T-cell (primary cell): ENCODE measurements at places on chromosomes 2 and 18. TPM values are rescaled to one million over a fixed set of nuclear protein-coding genes. Genes with fewer than 3 reads are reported as not detected.
A peak's percentile ranks its signal among the peaks of the same experiment; 100 is the strongest.

DNA sequence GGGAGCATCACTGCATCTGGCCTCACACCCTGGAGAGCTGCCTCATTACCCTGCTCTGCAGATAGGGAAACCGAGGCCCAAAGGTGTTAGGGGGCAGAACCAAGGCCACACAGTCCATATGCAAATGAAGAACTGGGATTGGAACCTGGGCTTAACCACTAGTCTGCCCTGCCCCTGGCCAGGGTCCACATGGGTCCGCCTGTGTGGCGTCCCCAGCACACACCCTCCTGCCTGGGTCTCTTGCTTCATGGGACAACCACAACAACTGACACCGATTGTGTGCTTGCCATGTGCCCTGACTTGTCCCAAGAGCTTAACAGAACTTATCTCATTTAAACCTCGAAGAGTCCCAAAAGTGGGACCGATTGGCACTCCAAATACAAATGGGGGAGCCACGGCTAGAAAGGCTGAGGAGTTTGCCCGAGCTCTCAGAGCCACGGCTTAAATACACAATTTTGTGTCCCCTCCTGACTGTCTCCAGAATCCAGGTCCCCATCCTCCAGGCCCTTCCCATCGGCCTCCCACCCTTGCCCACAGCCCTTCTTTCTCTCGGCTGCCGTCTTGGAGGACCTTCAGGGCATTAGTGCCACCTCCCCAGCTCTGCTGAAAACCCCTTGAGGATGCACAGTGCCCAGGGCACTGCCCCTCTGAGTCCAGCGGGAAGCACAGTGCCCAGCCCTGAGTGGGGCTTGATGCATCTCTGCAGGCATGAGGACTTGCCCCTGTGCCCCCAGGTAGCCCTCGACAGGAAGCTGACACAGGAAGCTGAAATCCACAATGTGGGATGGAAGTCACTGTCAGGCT, 5.8 kb upstream of the DUSP2 start:
- H3K4me1 ChIP-seq: peaks cover 38% of the 10 kb centered on the region
- no peak overlapping the region for H3K27ac ChIP-seq
- H3K36me3 ChIP-seq: no peaks in the 10 kb centered on the region
- no peak for DNase-seq

GRCh38 chr2:109463891-109464290, 149.9 kb downstream of the SEPTIN10 start:
- H3K4me1 ChIP-seq: no peaks in the 10 kb centered on the region
- no peak overlapping the region for H3K27ac ChIP-seq
- no peak overlapping the region for H3K4me3 ChIP-seq
- no peaks in the 10 kb centered on the region for H3K36me3 ChIP-seq
- H3K27me3 ChIP-seq: no peaks in the 10 kb centered on the region

Gene TEX44
- total RNA-seq: not detected

GRCh38 chr2:131022731-131023130, 70.5 kb downstream of the FAM168B start:
- H3K27me3 ChIP-seq: peaks cover 17% of the 10 kb centered on the region
- H3K36me3 ChIP-seq: no peaks in the 10 kb centered on the region
- H3K4me1 ChIP-seq: no peaks in the 10 kb centered on the region
- no peak for DNase-seq

GRCh38 chr2:174902506-174903263, 102.5 kb downstream of the CHN1 start:
- DNase-seq: no peak
- H3K27ac ChIP-seq: peak overlapping the region; percentile 29
- H3K4me1 ChIP-seq: no peaks in the 10 kb centered on the region
- no peaks in the 10 kb centered on the region for H3K27me3 ChIP-seq

DNA sequence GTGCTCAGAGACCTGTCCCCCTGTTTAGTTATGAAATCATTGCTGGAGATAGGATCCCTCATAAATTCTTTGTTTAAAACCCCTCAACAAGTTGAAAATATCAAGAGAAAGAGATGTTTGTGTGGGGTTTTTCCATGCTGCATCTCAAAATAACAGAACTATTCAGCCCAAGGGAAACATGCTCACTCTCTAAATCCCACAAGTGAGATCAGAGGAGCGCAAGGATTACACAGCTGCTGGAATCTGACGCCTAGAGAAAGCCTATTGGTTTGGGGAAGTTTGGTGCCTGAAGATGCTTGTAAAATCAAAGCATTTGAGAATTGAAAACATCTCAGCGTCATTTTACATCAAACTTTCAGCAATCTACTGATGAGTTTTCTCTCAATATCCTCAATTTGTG, 7.9 kb downstream of the FSHR start:
- no peak overlapping the region for H3K27ac ChIP-seq
- H3K36me3 ChIP-seq: no peaks in the 10 kb centered on the region
- no peak for DNase-seq
- no peaks in the 10 kb centered on the region for H3K4me1 ChIP-seq

- DNase-seq: no peak
- no peaks in the 10 kb centered on the region for H3K36me3 ChIP-seq
- no peak overlapping the region for H3K27ac ChIP-seq
- H3K27me3 ChIP-seq: no peaks in the 10 kb centered on the region
- H3K4me1 ChIP-seq: peaks cover 11% of the 10 kb centered on the region
- no peak overlapping the region for H3K4me3 ChIP-seq
Measured at GRCh38 chr2:226903179-226903578, 67.3 kb downstream of the RHBDD1 start.

Gene KLF7
- 90.6 TPM for total RNA-seq

DNA sequence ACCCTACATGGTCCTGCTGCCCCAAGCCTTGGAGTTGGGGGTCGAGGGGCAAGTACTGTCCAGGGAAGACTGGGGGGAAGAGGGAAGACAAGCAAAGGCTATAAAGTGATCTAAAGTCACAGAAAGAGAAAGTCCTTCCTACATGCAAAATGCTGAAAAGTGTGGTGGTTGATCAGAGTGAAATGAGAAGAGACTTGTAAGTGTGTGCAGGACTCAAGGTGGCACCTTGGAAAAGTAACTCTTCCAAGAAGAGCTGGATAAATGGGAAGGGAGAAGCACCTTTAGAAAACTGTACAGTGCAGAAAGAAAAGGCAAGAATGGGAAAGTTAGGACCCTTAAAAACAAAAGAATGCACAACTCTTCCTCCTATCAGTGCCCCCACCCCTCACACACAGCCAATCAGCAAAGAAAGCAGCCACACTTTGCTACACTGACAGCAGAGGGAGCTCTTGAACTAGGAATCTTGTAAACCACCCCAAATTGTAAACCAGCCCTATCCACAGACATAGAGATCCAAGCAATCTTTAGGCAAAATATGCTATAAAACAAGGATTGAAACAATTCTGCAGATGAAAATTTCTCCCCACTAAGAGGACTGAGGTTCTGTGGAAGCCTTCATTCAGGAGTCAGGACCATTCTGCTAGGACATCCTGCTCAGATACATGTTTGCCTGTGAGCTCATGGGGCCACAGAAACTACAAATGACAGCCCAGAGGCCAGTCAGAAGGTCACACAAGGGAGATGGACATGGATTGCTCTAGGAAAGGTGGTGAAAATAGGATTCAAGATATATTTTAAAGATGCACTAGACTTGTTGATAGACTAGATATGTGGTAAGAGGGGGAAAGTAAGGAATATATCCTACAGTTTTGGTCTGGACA, 146.4 kb downstream of the FTCDNL1 start:
- H3K27me3 ChIP-seq: no peaks in the 10 kb centered on the region
- H3K4me1 ChIP-seq: no peaks in the 10 kb centered on the region
- no peak for DNase-seq
- H3K36me3 ChIP-seq: no peaks in the 10 kb centered on the region
- H3K4me3 ChIP-seq: no peak overlapping the region

DNA sequence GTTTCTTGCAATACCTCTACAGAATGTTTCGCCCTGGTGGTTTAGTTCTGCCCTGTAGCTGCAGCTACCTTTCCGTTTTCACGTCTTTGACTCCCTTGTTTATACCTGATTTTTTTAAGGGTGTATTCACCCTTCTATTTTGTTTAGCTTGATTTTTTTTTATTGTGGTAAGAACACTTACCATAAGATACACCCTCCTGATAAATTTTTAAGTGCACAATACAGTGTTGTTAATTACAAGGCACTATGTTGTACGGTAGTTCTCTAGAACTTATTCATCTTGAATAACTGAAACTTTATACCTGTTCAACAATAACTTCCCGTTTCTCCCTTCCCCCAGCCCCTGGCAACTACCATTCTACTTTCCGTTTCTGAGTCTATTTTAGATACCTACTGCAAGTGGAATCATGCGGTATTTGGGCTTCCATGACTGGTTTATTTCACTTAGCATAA, 48.9 kb upstream of the NABP1 start:
- peaks cover 16% of the 10 kb centered on the region for H3K4me1 ChIP-seq
- peak overlapping the region; percentile 11 for H3K27ac ChIP-seq

DNA sequence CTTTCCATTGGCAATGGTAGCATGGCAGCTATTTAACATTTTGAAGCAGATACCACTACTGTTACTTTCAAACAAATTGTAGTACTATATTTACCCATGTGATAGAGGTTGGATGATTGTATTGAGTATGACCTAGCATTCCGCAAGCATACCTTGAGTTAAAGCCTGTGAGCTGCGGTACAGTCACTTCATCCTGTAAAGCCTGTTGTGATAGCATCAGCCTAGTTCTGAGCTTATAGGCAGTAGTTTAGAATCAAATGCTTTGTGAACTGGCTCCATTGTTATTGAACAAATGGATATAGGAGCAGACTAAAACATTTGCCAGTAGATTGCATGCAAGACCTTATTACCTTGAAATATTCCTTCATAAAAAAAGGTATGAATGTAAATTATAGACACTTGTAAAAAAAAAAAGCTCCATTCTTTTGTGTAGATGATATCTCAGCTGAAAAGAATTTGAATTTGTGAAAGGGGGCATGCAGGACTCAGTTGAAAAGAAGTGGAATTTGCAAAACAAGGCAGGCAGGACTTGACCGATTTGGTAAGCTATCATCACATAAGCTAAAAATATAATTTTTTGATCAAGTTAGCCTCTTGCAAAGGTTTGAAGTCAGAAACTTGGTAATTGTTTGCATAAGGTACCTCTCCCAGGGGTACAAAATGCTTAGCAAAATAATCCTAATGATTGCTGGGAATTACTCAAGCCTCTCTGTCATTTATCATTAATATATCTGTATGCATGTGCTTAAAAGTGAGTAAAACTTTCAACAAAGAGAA, 138.5 kb upstream of the ITGA4 start:
- H3K27ac ChIP-seq: no peak overlapping the region
- no peaks in the 10 kb centered on the region for H3K27me3 ChIP-seq
- no peaks in the 10 kb centered on the region for H3K36me3 ChIP-seq
- no peak overlapping the region for H3K4me3 ChIP-seq
- peaks cover 22% of the 10 kb centered on the region for H3K4me1 ChIP-seq
- no peak for DNase-seq

DNA sequence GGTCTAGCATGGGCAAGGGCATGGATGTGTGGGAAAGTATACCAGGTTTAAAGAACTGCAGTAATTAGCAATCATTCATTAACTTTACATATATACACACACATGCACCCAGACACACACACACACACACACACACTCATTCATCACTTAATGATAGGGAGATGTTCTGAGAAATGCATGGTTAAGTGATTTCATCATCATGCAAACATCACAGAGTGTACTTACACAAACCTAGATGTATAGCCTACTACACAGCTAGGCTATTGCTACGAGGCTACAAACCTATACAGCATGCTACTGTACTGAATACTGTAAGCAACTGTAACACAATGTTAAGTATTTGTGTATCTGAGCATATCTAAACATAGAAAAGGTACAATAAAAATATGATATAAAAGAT, 83.6 kb downstream of the COLEC12 start:
- peaks cover 3% of the 10 kb centered on the region for H3K27me3 ChIP-seq
- no peaks in the 10 kb centered on the region for H3K36me3 ChIP-seq
- no peaks in the 10 kb centered on the region for H3K4me1 ChIP-seq
- no peak overlapping the region for H3K4me3 ChIP-seq
- no peak for DNase-seq

DNA sequence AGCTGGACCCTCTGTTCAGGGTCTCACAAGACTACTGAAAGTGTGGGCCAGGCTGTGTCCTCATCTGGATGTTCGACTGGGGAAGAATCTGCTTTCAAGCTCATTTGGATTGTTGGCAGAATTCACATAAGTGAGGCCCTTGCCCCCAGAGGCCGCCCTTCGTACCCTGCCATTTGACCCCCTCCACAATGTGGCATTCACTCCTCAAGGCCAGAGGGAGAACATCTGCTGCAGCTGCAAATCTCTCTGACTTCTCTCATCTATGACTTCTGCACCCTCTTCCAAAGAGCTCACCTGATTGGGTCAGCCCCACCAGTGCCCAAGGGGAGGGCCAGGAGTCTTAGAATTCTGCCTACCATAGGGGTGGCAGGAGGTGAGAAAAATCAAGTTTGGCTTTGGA, 3.9 kb upstream of the CNDP2 start:
- DNase-seq: no peak
- peaks cover 2% of the 10 kb centered on the region for H3K27me3 ChIP-seq
- no peaks in the 10 kb centered on the region for H3K36me3 ChIP-seq

DNA sequence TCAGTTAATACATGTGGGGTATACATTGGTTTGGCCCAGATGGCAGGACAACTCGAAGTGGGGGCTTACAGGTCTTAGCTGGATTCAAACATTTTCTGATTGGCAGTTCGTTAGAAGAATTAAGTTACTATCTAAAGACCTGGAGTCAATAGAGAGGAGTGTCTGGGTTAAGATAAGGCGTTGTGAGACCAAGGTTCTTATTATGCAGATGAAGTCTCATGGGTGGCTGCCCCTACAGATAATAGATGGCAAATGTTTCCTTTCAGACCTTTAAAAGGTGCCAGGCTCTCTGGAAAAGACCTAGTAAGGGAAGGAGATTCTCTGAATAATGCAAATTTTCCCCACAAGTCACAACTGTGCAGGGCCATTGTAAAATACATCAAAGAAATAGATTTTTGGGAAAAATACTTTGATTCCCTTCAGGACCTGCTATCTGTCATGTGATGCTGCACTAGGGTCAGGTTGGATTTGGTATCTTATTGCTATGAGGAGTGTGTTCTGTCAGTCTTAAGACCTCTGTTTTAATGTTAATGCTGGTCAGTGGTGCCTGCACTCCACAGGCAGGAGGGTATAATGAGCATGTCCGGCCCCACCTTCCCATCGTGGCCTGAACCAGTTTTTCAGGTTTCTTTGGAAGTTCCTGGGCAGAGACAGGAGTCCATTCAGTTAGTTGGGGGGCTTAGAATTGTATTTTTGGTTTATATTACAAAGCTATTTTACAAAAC, 14.3 kb upstream of the MC5R start:
- no peak overlapping the region for H3K27ac ChIP-seq
- no peak overlapping the region for H3K4me3 ChIP-seq
- no peak for DNase-seq
- no peaks in the 10 kb centered on the region for H3K27me3 ChIP-seq
- no peaks in the 10 kb centered on the region for H3K4me1 ChIP-seq
- no peaks in the 10 kb centered on the region for H3K36me3 ChIP-seq

DNA sequence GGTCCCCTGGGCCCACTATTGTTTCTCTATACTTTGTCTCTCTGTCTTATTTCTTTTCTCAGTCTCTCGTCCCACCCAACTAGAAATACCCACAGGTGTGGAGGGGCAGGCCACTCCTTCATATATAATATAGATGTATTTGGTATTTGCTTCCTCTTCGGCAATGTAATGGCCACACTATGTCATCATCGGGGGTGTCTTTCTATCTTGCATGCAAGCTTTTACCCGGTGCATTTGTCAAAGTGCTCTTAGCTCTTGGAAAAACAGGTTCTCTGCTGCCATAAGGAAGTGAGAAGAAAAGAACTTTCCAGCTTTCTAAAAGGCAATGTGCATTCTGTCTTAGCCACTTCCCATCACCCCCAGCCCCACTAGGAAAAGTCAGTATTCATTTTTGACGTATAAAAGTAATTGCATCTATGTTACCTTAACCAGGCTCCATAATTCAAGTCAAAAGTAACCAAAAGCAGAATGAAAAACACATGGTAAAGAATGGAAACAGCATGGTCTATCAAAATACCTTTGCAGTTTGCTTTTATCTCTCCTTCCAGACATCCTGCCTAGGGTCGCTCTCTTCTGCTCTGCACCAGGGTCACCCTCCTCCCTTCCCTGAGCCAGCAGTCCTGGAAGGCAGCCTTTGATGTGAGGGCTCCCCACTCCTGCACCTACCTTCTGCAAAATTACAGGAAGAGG, 27.2 kb upstream of the FHL2 start:
- no peak overlapping the region for H3K27ac ChIP-seq
- DNase-seq: no peak
